ENCODE measurements at places on chromosomes 12 and 14.

DNA sequence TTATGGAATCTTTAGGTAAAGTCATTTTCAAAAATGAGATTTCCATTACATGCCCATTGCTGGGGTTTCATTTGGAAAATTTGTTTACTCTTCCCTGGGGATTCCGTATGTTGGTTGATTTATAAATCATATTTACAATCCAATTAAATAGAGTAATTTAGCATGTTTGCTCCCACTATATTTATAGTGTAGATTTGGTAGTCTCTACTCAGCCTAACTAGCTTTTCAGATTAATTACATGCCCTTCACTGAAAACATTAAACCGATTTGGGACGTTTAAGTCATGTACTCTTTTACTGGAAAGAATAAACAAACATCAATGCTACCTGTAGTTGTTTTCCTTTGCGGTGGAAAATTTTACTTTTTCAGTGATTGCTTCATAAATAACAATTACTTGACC lies 10.4 kb downstream of the PAX9 start:
- DNase-seq: no peak

DNA sequence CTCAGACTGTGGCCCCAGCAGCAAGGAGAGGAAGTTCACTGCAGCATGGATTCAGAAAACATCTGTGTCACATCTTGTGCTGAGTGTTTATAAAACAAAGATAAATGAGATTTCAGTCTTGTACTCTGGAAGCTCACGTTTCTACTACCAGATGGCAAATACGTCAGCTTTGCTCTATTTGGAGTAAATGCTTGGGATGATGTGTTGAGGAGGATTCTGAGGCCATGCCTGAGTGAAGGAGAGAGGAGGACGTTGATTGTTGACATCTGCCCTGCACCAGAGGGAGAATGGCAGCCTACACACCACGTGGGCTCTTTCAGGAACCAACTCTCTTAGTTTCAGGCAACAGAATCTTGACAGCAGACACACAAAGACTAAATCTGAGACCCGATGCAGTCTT lies 188.9 kb downstream of the TMEM132C start:
- DNase-seq: no peak

GRCh38 chr14:61401461-61401860 lies 80.1 kb downstream of the PRKCH start:
- no peak for DNase-seq

DNA sequence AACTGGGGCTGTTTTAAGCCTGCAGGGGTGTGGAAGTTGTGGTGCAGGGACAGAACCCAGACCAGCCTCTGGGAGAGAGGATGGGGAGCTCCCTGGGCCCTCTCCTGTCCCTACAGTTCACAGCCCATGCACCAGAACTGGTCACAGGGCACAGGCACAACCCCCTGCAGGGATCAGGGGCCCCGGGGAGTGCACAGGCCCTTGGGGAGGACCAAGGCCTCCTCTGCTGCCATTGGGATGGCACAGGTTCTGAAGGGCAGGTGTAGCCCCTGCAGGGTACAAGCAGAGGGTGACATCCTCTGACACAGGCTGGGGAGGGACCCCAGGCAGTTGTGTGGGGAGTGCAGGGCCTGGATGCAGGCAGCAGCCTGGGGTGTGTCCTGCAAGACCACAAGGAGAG lies 66.4 kb upstream of the SFSWAP start:
- no peak for DNase-seq

GRCh38 chr12:15050659-15051058 lies 77.8 kb downstream of the PDE6H start:
- no peak for DNase-seq

DNA sequence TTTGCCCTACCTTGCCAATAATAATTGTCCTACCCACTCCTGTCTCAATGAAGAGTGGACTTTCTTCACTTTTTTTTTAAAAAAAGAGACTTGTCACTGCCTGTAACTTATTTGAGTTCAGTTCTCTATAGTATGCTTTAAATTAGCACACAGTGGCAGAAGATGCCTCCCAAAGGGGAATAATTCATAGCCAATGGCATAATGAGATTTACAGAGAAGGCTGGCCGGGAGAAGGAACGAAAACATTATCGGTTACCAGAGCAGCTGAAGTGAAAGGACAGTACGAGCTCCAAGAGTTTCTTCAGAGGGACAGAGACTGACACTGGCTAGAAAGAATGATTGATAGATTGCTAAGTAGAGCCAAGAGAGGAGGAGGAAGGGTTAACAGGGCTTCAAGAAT lies 356.3 kb downstream of the EMP1 start:
- no peak for DNase-seq

GRCh38 chr14:54711812-54712464 lies 145.0 kb downstream of the SAMD4A start:
- DNase-seq: no peak

GRCh38 chr14:103633391-103633790 lies 4.4 kb downstream of the KLC1 start:
- DNase-seq: no peak

DNA sequence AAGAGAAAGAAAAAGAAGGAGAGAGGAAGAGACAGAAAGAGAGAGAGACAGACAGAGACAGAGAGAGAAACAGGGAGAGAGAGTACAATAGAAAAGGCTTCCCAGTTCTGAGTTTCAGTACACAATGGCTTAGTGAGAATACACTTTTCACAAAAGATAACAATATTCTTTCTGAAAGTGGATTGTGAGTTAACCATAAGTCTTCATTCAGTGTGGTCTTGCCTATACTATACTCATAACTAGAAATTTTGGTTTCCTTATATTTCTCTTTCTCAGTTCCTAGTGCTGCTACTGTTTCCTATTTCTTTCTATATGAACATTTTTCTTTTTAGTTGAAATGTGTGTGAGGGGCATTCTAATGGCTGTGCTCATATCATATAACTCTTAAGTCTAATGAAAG lies 9.3 kb downstream of the CD163L1 start:
- no peak for DNase-seq

GRCh38 chr14:30559638-30560091 lies 707 bp downstream of the G2E3 start:
- no peak for DNase-seq

GRCh38 chr12:40393026-40393425 lies 168.2 kb downstream of the LRRK2 start:
- no peak for DNase-seq

DNA sequence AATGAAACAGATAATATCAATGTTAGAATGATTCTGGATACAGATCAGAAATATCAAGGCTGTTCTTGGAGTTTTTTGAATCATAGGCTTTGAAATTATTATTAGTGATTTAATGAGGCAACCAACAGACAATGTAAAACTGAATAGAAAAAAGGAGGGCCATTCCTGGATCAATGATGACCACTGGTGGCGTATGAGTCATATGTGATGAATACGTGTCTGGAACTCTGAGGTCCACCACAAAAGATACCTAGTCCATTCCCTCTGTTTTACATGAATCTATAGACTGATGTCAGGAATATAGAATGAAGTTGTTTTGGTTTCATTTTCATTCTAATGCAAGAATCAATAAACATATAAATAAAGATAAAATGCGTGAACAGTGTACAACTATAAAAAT lies 78.3 kb upstream of the RTL1 start:
- no peak for DNase-seq

DNA sequence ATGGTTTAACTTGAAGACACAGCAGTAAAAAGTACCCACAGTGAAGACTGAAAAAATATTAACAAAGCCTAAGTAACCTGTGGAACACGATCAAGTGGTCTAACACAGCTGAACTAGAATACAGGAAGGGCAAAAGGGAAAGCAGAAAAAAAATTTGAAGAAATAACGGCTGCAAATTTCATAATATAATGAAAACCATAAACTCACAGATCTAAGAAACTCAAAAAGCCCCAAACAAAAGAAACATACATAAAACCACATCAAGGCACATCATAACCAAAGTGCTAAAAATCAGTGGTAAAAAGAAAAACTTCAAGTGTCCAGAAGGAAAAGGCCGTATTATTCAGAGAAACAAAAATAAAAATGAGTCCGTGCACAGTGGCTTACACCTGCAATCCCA lies 30.9 kb downstream of the SPPL3 start:
- DNase-seq: no peak

GRCh38 chr14:38994731-38995130 lies 108.3 kb downstream of the SEC23A start:
- DNase-seq: no peak

DNA sequence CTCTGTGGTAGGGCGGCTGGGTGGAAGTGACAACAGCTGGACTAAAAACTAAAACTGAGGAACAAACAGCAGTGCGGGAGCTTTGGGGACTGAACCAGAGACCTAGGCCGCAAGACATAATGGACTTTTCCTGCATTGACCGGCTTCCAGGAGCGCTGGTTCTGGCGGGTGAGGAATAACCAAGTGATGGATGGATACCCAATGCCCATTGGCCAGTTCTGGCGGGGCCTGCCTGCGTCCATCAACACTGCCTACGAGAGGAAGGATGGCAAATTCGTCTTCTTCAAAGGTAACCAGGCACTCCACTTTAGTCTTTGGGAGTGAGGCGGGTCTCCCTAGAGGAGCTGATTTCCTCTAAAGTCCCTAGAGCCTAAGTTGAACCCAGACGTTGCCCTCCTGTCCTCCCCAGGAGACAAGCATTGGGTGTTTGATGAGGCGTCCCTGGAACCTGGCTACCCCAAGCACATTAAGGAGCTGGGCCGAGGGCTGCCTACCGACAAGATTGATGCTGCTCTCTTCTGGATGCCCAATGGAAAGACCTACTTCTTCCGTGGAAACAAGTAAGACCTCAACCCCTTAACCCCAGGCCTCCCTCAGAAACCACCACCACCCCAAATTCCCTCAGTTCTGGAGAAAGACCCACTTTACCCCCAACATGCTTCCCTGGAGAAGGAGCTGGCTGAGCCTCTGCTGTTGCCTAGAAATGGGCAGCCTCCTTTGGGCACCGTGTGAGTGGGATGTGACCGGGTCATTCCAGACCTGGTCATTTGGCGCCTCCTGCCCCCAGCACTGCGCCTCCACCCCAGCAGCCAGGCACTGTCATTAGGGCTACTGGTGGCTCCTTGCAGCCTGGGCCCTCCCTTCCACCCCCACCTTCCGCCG lies 8.1 kb downstream of the MMP14 start:
- no peak for DNase-seq

DNA sequence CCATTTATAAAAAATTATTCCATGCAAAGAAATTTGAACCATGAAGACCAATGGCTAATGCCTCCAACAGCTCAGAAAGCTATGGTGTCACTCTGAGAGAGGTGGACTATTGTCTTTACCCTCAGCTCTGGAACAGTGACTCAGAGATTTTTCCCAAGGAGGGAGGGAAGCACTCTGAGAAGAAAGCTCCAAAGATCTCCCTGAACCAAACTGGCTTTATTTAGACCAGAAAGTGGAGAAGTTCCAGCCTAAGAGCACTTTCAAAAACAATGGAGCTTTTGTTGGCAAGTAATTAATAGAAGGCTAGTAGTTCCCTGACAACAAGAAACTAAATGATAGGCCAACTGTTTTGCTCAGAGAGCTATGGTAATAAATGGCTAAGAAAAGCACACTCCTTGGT lies 599.9 kb upstream of the MDGA2 start:
- no peak for DNase-seq

DNA sequence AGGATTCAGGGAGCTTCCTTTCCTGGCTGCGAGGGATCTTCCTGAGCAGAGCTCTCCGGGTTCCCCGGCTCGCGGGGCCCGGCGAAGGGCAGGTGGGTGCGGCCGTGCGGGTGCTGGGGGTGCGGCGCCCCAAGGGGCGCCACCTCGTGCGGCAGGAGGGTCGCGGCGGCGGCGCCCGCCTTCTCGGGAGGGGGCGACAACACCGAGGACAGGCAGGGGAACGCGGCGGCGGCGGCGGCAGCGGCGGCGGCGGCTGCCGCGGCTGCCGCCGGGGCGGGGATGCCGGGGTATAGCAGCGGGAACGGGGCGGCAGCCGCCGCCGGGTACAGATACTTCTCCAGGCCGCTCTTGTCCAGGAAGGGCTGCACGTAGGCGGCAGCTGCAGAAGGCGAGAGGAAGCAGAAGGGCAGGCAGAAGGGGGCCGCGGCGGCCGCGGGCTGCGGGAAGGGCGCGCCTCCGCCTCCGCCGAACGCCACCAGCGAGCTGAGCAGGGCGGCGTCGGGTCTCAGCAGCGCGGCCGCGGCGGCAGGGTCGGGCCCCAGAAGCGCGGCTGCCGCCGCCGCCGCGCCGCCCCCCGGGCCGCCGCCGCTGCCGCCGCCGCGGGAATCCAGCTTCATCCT lies 2.7 kb downstream of the BHLHE41 start:
- no peak for DNase-seq

GRCh38 chr14:59155886-59156285 lies 32.6 kb upstream of the DAAM1 start:
- no peak for DNase-seq

DNA sequence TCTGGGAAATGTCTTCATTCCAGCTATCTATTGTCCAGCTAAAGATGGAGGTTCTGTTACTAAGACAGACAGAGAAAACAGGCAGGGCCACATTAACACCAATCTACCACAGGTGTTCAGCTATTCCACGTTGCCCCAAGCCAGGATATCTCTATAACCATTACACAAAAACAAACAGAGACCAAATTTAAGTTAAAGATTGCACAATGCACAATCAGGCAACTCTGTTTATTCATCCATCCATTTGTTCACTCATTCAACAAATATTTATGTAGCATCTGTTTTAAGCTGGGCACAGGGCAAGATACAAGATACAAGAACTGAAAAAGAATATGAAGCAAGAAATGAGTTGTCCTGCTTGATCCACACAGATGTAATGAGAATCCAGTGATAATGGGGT lies 629.0 kb downstream of the MED13L start:
- no peak for DNase-seq

Data from activated T-helper 1 cell treated with anti-CD3 and anti-CD28 coated beads, Interleukin-2, amount 50 U/mL, for 16 hours (primary cell).